GM04503 (cell line): ENCODE measurements at places on chromosomes 13 and 19.

DNA sequence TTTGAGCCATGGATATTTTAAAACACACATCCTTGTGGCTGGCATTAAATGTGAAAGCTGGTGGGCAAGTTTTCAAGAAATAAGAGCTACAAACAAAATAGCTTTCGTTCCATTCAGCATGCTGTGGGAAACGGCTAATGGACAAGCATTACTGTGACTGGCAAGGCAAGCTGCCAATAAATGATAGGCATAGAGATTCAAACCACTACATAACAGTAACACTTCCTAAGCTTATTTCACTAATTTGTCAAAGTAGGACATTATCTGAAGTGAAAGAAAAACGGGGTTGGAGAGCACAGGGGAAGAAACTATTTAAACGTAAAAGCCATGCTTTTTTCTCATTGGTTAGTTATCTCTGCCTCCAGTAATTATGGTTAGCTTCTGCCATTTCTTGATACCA, 26.0 kb downstream of the OBI1 start:
- DNase-seq = no peak

DNA sequence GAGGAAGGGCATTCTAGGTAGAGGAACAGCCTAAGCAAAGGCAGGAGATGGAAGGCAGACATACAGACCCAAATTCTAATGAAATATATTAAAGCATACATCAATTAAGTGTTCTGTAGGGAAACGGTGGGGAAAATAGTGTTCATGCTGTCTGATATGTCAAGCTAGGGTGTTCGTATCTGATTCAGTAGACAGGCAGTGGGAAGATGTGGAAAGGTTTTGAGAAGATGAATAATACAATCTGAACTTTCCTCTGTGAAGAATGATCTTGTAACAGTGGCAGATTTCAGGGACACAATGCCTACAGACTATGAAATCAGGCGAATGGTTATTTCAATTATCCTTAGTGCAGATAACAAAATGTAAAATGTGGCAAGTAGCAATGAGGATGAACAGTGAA, 594.2 kb downstream of the KCTD12 start:
- no peak for DNase-seq

DNA sequence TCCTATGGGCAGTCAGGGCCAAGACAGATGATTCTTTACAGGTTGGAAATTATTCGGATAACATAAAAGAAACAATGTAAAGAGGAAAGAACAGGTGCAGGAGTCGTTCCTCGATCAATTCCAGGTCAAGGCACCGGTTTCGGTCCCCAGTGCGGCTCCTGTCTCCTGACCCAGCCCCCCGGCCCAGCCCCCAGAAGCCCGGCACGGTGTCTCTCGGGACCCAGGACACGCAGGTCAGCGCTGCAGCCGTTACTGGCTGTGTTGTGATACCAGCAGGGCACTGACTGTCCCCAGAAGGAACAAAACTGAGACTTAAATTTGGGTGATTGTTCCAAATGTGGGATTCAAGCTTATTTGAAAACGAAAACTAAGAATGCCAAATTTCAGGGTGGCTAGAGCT, 8.5 kb downstream of the RASA3 start:
- no peak for DNase-seq

DNA sequence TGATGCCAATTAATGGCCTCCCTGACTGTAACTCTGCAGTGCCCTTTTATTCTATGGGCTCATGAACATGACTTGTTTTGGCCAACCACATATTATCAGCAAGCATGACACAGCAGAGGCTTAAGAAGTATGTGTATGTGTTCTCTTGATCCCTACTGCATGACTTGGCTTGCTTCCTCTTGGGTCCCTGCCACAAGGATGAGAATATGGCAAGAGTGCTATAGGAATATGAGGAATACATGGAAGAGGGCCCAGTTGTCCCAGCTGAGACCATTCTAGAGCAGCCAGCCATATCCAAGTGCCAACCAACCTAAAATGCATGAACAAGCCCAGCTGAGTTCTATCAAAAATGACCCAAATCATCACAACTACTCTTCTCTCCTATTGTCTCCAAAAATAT, 576.7 kb upstream of the PCDH9 start:
- DNase-seq = no peak

GRCh38 chr13:99312493-99312883, 5.3 kb upstream of the GPR183 start:
- peak; percentile 96 for DNase-seq

DNA sequence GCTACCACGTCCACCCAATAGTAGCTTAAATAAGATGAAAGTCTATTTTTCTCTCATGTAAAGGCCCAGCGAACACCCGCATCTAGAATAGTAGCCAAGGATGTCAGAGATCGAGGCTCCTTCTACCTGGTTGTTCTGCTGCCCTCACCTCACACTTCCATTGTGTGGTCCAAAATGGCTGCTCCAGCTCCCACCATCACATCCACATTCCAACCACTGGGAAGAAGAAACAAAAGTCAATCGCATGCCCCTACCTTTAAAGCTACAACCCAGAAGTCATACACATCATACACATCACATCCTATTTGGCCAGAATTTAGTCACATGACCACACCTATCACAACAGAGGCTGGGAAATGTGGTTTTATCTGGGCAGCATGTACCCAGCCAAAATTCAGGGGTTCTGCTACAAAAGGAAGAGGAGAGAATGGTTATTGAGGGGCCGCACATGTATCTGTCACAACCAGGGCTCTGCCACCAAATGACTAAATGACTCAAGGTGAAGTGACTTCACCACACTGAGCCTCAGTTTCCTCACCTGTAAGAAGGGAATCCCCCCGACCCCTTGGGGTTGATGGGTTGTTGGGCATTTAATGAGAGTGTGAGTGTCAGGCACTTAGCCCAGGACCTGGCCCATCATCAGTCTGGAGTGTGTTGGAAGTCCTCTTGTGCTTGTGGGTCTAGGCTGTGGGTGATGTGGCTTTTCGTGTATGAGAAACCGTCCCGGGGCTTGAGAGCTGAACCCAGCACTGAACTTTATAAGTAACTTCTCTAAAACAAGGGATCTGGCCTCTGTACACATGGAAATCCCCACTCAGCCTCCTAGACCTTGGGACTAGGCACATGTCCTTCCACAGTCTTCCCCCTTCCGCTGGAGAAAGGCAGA, 10.2 kb upstream of the CBLC start:
- DNase-seq = no peak

- no peak for DNase-seq
Observed at GRCh38 chr13:75803164-75803611, 167.1 kb downstream of the LMO7 start.

DNA sequence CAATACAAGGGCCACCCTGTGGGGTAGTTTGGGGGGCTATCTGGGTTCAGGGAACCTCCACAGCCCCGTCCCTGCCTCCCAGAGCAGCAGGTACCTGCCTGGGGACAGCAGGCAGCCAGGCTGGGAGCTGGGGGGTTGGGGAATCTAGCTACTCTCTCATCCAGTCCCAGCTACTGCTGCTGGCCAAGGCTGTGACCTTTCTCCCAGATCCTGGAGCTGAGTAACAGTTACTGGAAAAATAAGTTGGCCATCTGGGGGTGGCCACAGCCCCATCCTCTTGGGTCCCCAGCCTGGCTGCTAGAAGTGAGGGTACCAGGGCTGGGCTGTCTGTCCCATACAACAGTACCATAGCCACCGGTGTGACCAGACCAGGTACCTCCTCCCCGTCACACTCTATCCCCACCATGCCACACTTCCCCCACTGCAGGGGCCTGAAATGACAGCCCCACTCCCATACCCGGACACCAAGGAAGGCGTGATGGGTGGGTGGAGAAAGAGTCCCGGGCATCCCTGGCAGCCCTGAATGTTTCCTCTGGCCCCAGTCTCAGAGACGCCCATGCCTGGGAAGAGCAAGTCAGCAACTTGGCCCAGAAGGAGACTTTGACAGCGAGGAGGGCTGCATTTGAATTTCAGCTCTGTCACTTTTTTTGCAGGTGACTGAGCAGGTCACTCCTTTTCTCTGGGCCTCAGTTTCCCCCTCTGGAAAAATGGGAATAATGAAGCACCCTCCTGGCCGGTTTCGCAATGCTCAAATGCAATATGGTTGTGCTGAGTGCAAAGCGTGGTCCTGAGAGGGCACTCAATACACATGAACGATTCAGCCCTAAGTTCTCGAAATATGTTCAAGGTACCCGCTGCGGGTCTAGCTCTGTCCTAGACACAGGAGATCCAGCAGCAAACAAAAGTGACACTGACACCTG, 30.7 kb upstream of the NFIC start:
- DNase-seq = no peak

DNA sequence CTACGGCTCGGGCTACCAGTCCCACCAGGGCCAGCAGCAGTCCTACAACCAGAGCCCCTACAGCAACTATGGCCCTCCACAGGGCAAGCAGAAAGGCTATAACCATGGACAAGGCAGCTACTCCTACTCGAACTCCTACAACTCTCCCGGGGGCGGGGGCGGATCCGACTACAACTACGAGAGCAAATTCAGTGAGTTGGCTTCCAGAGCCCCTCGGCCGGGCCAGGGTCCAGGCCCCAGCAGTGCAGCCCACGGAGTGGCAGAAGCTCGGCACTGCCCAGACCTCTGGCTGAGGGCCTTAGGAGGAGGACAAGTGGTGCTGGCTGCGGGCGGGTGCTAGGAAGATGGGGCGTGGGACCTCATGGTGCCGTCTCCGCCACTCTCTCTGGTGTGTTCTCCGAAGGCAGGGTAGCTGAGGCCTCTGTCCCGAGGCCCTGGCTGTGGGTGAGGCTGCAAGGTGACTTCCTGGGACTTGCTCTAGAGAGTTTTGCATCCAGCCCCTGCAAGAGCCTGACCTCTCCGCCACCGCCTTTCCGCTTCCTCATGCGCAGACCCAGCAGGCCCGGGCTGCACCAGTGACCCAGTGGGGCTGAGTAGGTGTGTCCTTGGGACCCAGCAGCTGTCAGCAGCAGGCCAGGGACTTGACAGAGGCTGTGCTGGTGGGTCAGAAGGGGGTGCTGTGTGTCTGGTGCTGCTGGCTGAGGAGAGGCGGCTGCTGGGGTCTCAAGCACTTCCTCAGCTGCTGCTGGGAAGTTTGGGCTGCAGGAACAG, 13.5 kb upstream of the QTRT1 start:
- DNase-seq = no peak

DNA sequence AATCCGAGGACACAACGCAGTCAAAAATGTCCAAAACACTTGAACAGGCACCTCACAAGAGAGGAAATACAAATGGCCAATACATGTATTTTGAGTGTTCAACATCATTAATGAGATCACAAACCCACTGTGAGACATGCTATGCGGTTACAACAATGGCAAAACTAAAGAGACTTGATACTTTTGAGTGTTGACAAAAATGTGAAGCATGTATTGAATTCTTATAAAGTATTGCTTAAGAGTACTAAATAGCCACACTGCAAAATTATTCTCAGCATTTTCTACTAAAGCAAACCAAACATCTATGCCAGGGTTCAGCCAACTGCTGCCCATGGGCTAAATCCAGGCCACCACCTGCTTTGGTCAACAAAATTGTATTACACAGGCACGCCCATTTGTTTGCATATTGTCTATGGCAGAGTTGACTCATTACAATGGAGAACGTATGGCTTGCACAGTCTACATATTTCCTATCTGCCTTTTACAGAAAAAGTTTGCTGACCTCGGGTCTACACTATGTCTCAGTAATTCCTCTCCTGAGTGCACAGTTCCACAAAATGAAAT, 135.3 kb downstream of the B3GLCT start:
- DNase-seq = no peak

DNA sequence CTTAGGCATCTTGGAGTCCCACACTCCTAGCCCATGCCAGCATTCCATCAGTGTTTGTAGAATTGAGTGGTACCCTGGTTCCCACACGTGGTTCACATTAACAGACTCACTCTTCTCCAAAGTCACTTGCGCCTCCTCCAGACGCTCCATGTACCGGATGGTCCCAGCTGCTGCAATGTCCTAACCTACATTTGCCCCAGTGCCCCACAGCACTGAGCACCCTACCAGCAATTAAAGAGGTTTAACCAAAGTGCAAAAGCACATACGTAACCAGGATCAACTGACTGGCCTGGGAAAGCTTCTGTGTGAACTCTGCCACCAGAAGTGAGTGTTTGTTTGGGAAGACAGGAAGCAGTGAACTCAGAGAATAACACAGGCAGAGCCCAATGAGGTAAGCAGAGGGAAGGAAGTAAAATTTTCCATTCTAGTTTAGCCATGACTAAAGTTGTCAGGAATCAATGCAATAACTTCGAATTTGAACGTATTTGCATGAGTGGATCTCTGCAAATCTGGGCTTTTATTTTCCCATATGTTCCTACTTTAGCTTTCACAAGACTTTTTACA, 7.3 kb upstream of the MEDAG start:
- peak; percentile 92 for DNase-seq

DNA sequence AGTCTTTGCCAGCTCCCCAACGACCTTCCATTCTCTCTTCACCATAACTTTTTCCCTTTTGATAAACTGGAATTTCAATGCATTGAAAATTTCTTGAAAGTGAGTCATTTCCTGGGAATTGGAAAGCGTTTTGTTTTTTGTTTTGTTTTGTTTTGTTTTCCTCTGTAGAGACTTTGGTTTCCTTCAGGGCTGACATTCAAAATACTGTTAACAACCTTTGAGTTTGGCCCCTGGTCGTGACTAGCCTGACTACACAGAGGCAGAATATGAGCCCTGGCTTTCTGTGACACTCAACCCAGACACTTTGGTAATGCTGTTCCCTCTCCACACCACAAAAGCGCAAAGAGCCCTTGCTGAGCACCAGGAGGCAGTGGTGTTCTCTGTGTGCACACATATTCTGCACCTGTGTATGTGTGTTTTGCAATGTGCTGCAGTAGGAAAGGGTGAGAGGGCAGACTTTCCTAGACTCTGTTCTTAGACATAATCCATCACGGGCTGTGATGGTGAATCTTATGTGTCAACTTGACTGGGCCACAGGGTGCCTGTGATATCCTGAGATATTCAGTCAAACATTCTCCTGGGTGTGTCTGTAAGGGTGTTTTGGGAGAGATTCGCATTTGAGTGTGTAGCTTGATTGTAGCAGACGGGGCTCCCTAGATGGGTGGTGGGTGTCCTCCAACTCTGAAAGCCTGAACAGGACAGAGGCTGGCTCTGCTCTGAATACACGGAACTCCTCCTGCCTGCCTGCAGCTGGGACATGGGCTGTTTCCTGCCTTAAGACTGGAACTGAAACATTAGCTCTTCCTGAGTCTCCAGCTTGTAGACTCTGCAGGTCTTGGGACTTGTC, 29.5 kb upstream of the ANKRD10 start:
- peak; percentile 29 for DNase-seq

GRCh38 chr13:95734124-95734523, 57.2 kb downstream of the DNAJC3 start:
- no peak for DNase-seq

- DNase-seq = no peak
Observed at GRCh38 chr19:15550929-15551292, 42.6 kb downstream of the CYP4F22 start.
